A375 (cell line): ENCODE measurements at places on chromosomes 6 and 20. TPM values are rescaled to one million over a fixed set of nuclear protein-coding genes. Genes with fewer than 3 reads are reported as not detected.

The ZBP1 gene
- not detected in 2 replicates for total RNA-seq

The GID8 gene
- total RNA-seq, result 40.2 and 44.2 TPM in 2 replicates

The BTNL2 gene
- total RNA-seq, result not detected in 2 replicates

The HLA-DRB1 gene
- total RNA-seq, result 67.3 and 68.2 TPM in 2 replicates

The SLPI gene
- not detected in 2 replicates for total RNA-seq

The HLA-DOB gene
- total RNA-seq, result 1.7 and 2.0 TPM in 2 replicates

The PXDC1 gene
- total RNA-seq, result 60.1 and 60.7 TPM in 2 replicates

The SPEF1 gene
- 1.0 and 1.2 TPM in 2 replicates for total RNA-seq

The PRDM1 gene
- 3.5 and 4.7 TPM in 2 replicates for total RNA-seq

The LAMP5 gene
- total RNA-seq, result not detected in 2 replicates

The TUBB2B gene
- total RNA-seq, result 10.4 and 10.9 TPM in 2 replicates
